ENCODE measurements at places on chromosomes 4 and X.

DNA sequence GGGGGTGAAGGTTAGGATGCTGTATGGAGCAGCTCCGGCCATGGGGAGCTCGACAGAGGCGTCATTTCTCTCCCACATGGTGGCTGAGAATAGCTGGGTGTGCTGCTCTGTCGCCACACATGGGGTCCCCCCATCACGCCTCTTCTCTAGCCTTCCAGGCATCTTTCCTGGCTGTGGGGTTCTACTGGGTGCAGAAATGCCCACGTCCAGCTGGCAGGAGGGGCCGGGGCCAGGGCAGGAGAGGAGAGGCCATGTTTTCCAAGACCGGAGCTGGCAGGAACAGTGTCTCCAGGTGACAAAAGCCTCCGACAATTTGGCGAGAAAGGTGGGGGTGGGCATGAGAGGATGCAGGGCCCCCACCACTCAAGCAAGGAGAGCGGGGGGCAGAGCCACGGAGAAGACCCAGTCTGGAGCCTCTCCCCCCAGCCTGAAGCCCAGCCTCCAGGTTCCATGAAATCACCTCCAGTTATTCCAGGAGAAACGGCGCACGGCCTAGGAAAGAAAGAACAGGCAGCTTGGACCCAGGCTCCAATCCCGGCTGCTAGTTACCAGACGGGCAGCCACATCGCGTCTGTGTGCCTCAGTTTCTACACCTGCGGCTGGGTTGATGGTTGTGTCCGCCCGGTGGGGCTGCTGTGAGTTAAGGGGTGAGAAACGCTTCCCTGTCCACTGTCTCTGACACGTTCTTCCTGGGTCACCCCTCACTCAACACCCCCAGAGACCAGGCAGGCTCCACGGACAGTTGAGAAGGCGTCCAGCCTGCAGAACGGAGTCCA is 27.4 kb upstream of the SPON2 start:
- DNase-seq = no peak

GRCh38 chrX:39845233-39845632 is 252.5 kb downstream of the BCOR start:
- DNase-seq = no peak

GRCh38 chr4:55183926-55184599 is 58.7 kb upstream of the KDR start:
- DNase-seq = peak; percentile 96

GRCh38 chrX:3443184-3443583 is 96.7 kb upstream of the MXRA5 start:
- DNase-seq = no peak

GRCh38 chrX:39636481-39636880 is 461.3 kb downstream of the BCOR start:
- DNase-seq = no peak

- DNase-seq = no peak
Measured at GRCh38 chr4:185235119-185235842, 25.9 kb downstream of the SNX25 start.

GRCh38 chr4:128665514-128665913 is 144.0 kb upstream of the JADE1 start:
- DNase-seq = peak; percentile 12

GRCh38 chr4:10856271-10856782 is 171.8 kb upstream of the CLNK start:
- DNase-seq = no peak

DNA sequence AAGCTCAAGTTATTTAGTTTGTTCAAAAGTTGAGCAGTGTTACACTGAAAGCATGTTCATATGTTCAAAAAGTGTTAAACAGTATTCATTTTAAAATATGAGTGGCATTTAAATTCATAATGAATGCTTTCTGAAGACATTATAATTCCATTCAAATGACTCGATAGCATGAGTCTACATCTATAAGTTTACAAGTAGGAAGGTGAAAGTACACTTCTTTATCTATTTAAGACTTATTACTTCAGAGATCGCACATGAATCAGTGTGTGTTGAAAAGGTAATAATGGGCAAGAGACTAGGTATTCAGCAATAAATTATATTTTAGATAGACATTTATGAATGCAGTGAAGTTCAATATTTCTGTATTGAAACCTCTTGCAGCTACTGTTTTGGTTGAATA is 456.1 kb downstream of the GRXCR1 start:
- DNase-seq = no peak

DNA sequence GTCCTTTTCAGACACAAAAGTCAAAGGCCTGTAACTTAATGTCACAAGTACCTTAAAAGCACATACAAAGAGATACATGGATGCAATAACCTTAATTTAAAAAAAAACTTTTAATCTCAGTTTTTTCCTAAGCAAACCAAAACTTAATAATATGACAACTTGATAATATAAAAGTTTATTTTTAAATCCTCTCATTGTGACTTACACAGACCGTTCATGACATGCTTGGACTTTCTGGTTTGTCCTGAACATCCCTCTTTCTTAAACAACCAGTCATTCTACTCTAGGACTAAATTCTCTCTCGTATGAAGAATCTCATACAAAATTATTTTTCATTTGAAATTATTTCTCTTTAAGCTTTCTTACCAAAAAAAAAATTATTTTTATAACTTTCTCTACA is 43.1 kb upstream of the CYP2U1 start:
- DNase-seq = no peak

GRCh38 chr4:118338981-118339765 is 13.6 kb downstream of the PRSS12 start:
- DNase-seq = peak; percentile 81

DNA sequence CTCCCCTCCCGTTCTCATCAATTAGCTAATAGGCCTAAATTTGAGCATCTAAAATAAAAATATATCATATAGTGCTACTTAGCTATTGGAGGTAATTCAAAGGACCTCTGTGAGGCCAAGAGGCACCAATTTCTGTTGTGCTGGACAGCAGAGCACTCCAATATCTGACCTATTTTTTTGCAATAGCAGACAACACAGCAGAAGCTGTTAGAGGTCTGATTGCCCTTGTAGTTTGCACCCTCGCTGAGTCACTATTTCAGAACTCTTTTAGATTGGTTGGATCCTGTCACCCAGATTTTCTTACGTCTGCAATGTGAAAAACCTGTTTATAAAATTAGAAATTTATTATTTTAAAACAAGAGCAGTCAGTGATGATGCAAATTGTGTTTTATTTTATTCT is 184.1 kb downstream of the CEP135 start:
- DNase-seq = no peak

GRCh38 chr4:110492522-110492921 is 16.6 kb downstream of the ENPEP start:
- no peak for DNase-seq

DNA sequence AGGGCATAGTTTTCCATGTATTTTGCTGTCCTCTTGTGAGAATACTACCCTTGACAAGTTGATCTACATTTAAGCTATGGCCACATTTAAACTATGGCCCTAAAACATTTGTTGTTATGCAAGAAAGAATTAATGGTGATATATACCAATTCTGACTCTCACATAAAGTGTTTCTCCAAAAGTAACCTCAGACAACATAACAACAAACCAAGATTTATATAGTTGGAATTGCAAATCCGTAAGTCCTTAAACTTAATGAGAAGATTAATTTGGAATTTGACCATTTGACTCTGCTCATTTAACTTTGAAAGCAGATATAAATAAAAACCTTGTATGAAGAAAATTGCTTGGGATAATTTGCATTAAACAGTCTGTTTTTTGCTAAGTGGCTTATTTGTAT is 38.9 kb downstream of the RUFY3 start:
- DNase-seq = no peak

DNA sequence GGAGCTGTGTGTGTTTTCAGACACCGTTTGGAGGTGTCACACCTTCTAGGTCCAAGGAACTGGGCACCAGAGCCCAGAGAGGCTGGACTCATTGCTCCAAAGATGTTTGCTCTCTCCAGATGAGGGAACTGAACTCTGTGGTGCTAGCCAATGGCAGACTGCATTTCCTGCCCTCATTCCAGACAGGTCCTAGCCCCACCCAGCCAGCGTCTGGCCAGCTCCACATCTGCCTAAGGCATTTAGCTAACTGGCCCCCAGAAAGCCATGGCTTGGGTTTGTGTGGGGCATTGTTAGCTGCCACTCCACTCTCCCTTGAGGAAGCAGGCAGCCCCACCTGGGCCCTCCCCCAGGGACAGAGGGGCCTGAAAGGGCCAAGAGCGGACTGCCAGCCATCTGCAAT is 11.4 kb downstream of the FGD1 start:
- DNase-seq = peak; percentile 47

DNA sequence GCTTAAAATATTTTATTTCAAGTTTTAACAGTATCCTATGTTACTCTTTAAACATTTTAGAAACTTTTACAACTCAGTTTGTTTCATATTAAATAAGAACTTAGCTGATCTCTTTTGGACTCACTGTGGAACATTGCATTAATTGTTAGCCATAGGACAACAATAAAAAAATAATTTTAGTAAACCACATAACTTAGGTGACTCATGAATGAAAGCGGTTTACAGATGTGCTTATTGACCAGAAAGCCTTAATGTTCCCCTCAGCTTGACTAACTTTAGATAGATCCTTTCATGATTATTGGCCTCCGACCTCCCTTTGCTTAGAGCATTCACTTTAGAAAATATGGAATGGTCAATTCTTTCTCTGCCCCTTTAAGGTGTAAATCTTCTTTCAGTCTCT is 783.5 kb upstream of the MAGEB2 start:
- no peak for DNase-seq

GRCh38 chr4:169611157-169611556 is 1.2 kb downstream of the NEK1 start:
- no peak for DNase-seq

DNA sequence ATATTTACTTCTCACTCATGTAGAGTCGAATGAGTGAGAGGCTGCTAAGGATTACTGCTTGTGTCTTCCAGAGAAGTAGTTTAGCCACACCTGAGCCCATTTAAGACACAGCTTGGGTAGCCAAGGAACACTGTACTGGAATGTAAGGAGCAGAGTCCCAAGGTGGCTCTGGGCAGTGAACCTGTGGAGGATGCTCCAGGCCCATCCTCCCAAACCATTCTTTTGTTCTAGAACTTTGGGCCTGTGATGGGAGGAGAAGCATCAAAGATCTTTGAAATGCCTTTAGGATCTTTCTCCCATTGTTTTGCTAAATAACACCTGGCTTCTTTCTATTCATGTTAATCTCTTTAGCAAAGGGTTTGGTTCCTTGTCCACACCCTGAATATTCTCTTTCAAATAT is 162.2 kb downstream of the KLHL4 start:
- DNase-seq = no peak

- no peak for DNase-seq
Measured at GRCh38 chrX:130606425-130606824, 204.6 kb downstream of the RBMX2 start.

DNA sequence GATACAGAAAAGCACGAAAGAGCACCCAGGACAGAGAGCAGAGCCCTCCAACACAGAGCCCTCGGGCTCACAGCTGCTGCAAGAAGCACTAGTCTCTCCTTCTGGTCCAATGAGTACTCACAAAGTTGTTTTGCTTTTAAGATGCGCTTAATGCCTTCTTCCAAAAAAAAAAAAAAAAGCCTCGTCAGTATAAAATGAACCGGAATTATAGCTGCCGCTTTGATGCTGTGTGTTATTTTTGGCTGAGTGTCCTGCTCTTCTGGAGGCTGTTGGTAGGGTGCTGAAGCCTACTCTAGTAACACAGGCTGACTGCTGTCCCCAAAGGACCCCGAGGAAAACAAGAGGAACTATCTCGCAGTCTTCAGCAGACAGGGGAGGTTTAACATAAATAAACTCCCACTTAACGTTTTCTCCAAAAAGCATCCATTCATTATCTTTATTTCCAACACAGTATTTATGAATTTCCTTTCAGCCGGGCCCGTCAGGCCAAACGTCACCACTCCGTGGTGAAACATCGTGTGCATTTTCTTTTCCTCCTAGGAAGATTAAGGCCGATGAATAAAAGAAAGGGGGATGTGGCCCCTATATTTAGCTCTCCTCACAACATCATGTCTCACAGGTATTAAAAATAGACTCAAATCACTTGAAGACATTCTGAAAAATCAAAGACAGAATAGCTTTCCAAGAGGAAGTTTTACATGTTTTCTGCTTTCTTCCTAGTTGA is 213.7 kb upstream of the PPARGC1A start:
- DNase-seq = peak; percentile 32

DNA sequence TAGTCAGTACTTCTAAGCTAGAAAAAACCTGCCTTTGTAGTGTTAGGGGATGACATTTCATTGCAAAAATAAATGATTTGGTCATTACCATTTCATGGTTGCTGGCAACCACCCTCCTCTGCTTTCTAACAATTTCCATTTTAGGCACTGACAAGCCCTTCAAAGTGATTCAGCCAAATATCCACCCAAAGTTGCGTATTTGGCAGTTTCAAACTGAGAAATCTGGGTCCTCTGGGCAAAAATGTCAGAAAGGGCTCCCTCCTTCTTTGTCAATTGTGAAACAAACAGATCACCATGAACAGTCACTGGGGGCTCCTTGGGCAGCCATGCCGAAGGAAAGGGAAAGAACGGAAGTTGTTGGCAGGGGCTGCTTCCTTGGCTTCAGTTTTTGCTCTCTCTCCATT is 33.0 kb downstream of the PLAC1 start:
- DNase-seq = peak; percentile 86

DNA sequence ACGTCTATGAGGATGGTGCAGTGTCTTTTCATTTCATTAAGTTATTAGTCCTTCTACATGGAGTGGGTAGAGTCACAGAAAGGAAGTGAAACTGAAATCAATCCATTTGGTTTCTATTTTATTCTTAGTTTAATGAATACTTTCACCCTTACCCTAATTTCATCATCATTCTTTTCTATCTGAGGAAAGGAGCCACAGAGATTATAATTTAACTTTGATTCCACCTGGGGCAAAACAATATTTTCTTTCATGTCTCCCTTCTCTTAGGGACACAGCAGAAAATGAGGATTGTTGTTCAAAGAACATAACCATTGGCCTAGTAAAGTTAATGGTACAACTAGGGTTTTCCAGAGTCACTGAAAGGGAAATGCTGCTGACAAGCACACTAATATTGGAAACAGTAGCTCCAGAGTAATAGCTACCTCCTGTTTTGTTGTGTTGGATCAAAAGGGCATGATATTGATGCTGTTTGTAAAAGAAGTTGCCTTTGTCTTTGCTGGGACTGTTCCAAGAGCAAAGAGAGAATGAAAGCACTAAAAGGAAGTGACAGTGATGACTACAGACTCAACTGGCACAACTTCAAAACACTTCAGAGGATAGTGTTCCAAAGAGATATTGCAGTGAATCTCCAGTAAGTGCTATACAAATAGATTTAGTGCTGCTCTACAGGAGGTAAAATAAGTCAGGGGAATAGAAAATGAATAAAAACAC is 247.1 kb upstream of the PITX2 start:
- peak; percentile 11 for DNase-seq

GRCh38 chrX:82237328-82237727 is 1035.4 kb downstream of the SH3BGRL start:
- no peak for DNase-seq

DNA sequence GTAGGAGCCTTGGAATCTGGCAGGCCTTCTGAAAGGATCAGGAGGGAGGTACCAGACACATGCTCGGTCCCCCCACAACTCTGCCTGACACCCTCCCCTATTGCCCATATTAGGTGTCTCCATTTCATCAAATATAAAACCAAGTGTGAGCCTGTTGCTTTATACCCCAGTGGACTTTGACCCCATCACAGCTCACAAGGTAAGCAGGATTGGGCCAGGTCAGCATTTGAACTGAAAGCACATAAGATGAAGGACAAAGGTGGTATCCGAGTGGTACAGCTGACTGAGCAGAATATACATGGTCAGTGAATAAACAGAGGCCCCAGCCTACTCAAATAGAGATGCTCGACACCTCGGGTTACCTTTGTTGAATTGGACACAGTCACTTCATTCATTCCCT is 20.0 kb downstream of the SLC25A43 start:
- DNase-seq = no peak

GRCh38 chr4:84159762-84160161 is 339.3 kb downstream of the NKX6-1 start:
- DNase-seq = no peak

- no peak for DNase-seq
Measured at GRCh38 chr4:7868892-7869471, 70.7 kb downstream of the AFAP1 start.
